NCI-H774 (cell line): ENCODE measurements at places on chromosomes 3 and 15.

DNA sequence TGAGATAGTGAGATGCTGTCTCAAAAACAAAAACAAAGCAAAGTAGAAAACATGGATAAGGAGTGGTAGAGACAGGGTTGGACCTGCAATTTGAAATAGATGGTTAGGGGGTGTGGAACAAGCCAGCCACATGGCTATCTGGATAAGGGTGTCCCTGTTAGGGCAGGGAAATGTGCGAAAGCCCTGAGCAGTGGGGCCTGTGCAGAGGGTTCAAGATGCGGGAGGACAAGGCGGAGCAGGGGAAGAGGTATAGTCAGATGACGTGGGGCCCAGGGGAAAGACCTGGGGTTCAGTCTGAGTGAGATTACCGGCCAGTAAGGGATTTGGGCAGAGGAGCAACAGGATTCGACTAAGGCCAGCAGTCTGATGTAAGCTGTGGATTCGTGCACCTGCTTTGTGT, 18.4 kb upstream of the NR2E3 start:
- DNase-seq: no peak

DNA sequence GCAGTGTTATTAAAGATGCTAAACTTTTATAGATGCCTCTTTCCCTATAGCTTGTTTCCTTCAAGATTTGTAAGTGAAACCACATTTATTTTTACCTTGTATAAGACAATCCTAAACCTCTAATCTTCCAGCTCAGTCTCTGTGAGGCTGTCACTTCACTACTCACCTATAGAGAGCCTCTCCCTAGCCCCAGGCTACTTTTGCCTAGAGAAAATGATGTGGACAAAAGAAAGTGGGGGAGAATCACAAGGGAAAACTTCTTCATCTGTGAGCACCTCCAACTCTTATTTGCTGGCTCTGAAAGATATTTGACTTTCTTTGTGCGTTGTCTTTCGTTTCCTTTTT, 74.9 kb upstream of the SCN5A start:
- no peak for DNase-seq

- DNase-seq: no peak
These were observed 131.1 kb downstream of the XXYLT1 start for GRCh38 chr3:195139876-195140240.

GRCh38 chr15:38304481-38304880, 51.8 kb downstream of the SPRED1 start:
- DNase-seq: no peak

GRCh38 chr3:116444819-116445310, 422 bp downstream of the LSAMP start:
- no peak for DNase-seq

- no peak for DNase-seq
These were observed 21.3 kb upstream of the NUDT16 start for GRCh38 chr3:131360191-131360755.

GRCh38 chr3:192884777-192885773, 32.6 kb downstream of the MB21D2 start:
- no peak for DNase-seq

- DNase-seq: no peak
These were observed 419 bp downstream of the HYKK start for GRCh38 chr15:78507831-78508160.

GRCh38 chr3:58107597-58107996, 99.4 kb downstream of the FLNB start:
- no peak for DNase-seq

DNA sequence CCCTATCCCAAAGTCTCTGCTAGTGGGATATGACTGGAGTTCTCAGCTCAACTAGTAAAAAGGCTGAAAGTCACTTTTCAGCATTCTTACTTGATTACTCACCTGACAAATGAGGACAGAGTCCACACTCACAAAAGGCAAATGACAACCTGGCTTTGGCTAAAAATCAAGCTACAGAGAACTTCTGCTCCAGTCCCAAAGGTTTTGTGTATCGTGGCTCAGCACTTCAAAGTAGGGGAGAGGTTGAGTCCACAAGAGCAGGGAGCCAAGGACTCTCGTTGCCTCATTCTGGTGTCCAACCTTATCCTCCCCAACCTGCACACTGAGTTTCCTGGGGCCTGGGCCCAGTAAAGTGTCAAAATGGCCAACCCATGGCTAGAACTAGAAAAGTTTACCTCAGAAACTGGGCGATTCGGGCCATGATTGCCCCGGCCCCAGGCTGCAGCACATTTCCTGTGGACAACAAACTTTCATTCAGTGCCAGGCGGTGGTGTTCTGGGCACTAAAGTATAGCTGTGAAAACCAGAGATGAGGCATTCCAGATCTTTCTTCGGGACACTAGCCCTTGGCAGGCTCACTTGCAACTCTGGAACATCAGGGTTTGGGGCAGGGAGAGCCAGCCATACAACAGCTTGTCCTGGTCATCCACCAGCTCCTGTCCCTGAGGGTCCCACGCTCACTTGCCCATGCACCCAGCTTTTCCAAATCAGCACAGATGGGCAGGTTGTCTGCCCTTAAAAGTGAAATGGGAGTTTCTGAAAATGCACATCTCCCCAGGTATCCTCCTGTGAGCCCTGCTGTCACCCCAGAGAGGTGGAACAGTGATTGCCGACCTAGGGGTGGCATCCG, 3.1 kb downstream of the ACAA1 start:
- DNase-seq: no peak

DNA sequence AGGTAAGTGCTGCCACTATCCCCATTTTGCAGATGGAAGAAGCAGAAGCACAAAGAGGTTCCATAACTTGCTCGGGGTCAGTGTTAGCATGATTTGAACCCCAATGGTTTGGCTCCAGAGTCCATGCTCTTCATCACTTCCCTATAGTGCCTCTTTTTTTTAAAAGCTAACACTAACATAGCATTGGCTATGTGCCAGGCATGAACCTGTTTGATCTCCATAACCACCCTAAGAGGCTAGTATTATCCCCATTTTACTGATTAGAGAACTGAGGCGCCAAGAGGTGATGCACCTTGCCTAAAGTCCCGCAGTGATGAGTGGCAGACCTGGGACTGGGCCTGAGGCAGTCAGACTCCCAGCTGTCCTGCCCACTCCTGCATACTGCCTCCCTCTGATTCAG, 7.3 kb downstream of the LINGO1 start:
- DNase-seq: no peak

DNA sequence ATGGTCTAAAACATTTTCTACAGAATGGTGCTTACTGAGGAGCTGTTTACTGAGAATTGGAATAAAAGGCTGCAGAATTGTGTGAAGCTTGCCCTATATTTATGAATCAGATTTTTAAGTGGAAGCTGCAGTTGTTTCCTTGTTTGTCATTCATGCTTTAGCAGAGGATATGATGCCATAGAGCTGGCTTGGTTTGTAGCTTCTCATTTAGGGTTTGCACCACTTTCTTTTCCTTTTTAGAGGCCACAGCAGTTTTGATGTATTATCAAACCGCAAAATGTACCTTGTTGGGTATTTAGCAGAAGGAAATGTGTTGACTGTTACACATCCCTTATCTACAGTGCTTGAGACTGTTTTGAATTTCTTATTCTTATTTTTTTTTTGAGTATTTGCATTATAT, 66.2 kb downstream of the RASA2 start:
- no peak for DNase-seq

GRCh38 chr15:98668566-98669308, 20.4 kb downstream of the IGF1R start:
- DNase-seq: no peak

GRCh38 chr3:193344486-193344885, 34.1 kb downstream of the ATP13A5 start:
- no peak for DNase-seq

DNA sequence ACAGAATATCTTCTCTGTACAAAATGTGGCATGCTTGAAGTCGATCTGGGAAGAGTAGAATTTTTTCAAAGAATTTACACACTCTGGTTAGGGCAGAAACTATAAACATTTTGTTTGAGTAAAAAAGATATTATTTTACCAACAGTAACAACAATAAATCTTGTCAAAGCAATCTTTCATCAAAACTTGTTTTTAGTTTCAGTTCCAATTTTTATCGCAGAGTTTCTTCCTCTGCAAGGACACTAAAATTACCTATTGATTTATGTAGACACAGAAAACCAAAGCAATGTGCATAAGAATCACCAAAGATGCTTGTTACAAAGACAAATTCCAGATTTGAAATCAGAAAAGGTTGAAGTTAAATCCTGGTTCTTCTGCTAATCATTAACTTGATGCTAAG, 61.9 kb downstream of the CGGBP1 start:
- no peak for DNase-seq

DNA sequence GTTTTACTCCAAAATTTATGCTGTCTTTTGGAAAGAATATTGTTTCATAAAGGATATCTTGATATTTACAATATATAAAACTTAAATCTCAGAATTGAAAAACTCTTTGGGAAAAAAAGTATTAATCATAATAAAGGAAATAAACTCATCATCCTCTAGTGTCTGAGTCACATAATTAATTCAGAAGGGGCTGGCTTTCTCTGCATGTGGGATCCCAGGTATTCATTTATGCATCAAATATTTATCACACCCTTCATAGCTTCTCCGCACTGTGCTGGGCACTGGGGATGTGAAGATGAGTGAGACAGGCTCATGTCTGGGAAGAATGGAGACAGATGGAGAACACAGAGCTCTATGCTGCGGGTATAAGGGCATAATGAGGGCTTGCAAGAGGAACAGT, 65.6 kb downstream of the CCNL1 start:
- DNase-seq: no peak

GRCh38 chr3:151206201-151206600, 3.2 kb upstream of the GPR171 start:
- no peak for DNase-seq

DNA sequence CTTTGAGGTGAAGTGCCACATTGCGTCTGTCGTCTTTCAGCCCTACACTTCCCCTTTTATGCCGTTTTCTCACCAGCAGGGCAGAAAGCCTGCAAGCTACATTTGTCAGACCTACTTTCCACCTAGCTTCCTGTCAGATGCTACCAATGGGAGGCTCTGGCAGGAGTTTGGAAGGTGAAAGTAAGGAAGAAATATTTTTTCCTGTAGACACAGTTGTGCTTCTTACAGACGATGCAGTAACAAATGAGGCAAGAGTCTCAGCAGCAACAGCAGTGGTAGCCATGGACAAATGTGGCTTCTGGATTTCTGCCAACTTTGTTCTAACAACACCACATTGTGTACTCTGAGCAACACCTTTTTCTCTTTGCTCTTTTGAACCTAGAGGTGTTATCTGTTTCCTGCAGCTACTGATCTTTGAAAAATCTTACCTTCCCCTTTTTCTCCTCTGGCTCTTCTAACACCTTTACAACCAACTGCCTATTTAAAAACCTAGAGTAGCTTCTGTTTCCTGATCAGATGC, 70.6 kb upstream of the STT3B start:
- no peak for DNase-seq

- DNase-seq: peak; percentile 30
These were observed 616.0 kb upstream of the NAALADL2 start for GRCh38 chr3:174243171-174243570.

DNA sequence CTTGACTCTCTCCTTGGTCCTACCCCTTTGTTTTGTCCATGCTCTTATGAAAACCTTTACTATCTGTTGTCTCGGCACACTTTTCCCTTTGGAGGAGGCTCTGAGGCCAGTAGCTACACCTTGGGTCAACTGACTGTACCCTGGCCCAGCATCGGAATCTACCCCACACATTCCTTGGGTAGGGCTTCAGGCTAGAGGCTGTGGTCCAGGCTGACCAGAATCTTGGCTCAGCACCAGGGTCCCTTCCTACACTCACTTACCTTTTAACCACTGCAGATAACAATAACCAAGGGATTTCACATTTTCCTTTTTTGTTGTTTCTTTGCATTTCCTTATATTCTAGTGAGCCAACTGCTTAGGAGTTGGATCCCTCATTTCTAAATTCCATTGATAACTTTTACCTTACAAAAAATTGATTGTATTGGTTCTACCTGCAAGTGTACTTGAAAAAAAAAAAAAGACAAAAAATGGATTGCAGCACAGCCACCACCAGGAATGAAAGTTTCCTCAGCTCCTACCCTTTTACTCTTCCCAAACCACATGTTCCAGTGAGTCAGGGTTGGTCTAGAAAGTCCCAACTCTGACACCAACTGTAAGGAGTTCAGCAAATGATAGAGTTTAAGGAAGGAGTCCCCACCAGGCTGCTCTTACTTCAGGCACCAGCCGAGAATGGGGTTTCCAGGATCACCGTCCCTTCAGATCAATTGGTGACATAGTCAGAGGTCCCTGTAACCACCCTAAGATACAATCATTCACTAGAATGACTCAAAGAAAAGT, 95.6 kb downstream of the FBLN2 start:
- no peak for DNase-seq

GRCh38 chr3:147311716-147312115, 94.6 kb downstream of the ZIC4 start:
- no peak for DNase-seq

- DNase-seq: no peak
These were observed 48.3 kb downstream of the MB21D2 start for GRCh38 chr3:192869131-192870031.

DNA sequence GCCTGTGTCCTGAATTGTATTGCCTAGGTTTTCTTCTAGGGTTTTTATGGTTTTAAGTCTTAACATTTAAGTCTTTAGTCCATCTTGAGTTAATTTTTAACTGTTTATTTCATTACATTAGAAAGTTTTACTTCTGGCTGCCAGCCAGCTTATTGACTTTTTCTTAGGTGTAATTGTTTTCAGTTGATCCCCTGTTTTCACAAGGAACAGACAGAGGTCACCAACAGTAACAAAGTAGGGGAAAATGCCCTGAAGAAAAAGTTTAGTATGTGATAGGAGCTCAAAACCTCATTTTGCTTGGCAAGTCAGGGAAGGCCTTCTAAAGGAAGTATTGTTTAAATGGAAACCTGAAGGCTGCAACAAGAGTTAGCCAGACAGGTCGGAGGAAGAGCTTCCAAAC, 10.4 kb downstream of the WDR48 start:
- no peak for DNase-seq

- no peak for DNase-seq
These were observed 774.8 kb upstream of the EPHA6 start for GRCh38 chr3:96039632-96040031.

DNA sequence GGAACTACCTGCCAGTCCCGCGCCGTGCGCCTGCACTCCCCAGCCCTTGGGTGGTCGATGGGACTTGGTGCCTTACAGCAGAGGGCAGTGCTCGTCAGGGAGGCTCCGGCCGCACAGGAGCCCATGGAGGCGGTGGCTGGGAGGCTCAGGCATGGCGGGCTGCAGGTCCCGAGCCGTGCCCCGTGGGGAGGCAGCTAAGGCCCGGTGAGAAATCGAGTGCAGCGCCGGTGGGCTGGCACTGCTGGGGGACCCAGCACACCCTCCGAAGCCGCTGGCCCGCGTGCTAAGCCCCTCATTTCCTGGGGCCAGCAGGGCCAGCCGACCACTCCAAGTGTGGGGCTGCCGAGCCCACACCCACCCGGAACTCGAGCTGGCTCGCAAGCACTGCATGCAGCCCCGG, 580.2 kb downstream of the ZIC1 start:
- no peak for DNase-seq

- DNase-seq: no peak
These were observed 153.0 kb upstream of the CGNL1 start for GRCh38 chr15:57223345-57223744.

- DNase-seq: no peak
These were observed 4.7 kb downstream of the MESP1 start for GRCh38 chr15:89746386-89746780.
